Spleen (tissue), 13 donors: ENCODE measurements at places on chromosomes 3 and 15. TPM values are rescaled to one million over a fixed set of nuclear protein-coding genes. Genes with fewer than 3 reads are reported as not detected.

The SPESP1 gene
- total RNA-seq = 0.43 TPM

The DUSP7 gene
- 34.4 TPM for total RNA-seq

The SAMMSON gene
- total RNA-seq = not detected

The GCNT3 gene
- 0.51 TPM for total RNA-seq

The LRRC49 gene
- total RNA-seq = 4.1 TPM

- peaks cover 30% of the 10 kb centered on the region for H3K4me1 ChIP-seq
- H3K27ac ChIP-seq = no peak overlapping the region
- no peaks in the 10 kb centered on the region for H3K27me3 ChIP-seq
Measured at GRCh38 chr3:31575448-31575847, 42.7 kb downstream of the STT3B start.

- no peak overlapping the region for H3K4me3 ChIP-seq
- DNase-seq = no peak
- H3K27ac ChIP-seq = no peak overlapping the region
- no peaks in the 10 kb centered on the region for H3K4me1 ChIP-seq
Measured at GRCh38 chr15:47386459-47386858, 330.8 kb upstream of the SEMA6D start.

DNA sequence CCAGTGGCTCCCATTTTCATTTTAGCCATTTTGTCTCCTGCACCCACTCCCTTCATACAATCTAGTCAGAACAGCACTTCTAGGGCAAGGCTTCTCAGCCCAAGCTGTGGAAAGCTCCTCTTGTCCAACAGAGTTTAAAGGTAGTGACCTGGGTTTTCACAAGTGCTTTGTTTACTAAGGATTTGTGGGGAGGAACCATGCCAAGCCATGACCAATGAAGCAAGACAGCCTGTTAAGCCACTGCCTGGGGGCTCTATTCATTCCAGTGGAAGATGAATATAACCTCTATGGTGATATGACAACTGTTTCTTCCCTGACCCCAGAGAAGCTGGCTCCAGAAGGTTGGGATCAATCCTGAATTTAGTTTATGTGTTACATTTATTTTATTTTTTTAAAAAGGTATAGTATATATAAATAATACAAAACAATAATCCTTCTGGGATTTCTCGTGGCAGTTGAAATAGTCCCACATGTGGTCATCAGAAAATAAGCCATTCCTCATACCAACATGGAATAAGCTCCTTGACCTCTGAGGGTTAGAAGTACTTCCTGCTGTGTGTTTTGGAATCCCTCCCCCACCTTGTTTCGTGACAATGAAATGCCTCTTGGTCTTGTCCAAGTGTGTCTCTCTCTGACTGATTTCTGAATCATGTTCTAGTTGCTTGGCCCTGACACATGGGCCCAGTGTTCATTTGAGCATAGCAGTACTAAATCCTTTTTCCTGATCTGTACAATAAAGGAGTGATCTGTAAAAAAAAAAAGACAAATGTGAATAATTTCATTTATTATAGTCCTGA is 13.3 kb upstream of the THUMPD3 start:
- H3K27me3 ChIP-seq = no peaks in the 10 kb centered on the region
- no peak overlapping the region for H3K4me3 ChIP-seq
- DNase-seq = no peak
- H3K36me3 ChIP-seq = no peaks in the 10 kb centered on the region
- H3K27ac ChIP-seq = no peak overlapping the region
- H3K4me1 ChIP-seq = peaks cover 18% of the 10 kb centered on the region

DNA sequence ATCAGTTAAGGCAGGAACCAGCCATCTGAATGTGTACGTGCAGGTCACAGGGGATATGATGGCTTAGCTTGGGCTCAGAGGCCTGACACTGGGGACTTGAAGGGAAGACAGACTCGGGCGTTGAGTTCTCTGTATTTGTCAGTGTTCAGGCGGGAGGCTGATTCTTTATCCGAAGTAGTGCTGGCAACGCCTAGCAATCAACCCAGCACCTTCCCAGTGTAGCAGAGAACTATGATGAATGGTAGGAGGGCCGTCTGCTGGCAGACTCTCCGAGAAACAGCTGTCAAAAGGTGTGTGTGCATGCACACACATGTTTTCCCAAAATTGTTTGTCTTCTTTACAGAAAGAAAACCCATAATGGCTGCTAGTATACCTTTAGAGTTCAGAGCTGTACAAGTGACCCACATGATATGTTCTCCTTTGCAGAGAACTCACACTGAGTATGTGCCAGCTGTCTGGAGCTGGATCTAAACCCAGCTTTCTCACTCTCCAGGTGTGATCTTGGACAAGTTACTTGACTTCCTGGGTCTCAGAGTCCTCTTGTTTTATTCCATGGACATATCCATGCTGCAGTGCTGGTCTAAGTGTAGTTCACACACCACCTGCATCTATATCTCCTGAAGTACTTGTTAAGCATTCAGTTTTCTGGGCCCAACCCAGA is 74.5 kb upstream of the LARS2 start:
- H3K36me3 ChIP-seq = no peaks in the 10 kb centered on the region
- no peak overlapping the region for H3K4me3 ChIP-seq
- DNase-seq = no peak
- H3K27ac ChIP-seq = no peak overlapping the region

GRCh38 chr3:1082108-1082507 is 10.7 kb upstream of the CNTN6 start:
- no peaks in the 10 kb centered on the region for H3K27me3 ChIP-seq
- no peaks in the 10 kb centered on the region for H3K4me1 ChIP-seq
- no peak overlapping the region for H3K4me3 ChIP-seq
- no peak for DNase-seq

DNA sequence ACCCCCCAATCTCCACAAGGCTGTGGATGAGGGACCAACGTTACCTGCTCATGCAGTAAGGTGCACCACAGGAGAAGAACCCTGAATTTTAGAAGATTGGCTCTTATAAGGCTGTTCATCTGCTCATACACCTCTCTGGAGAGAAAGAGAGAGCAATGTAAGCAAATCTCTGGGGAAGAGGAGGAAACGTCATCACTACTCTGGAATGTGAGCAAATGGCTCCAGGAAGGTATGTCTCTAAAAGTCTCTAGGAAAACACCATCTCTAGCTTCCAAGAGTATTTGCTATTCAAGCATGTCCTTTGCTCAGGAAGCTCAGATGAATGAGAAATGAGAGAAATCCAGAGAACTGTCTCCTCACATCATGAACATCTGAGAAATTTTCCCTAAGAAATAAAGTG is 235.4 kb downstream of the TBL1XR1 start:
- H3K4me1 ChIP-seq = no peaks in the 10 kb centered on the region
- H3K27ac ChIP-seq = no peak overlapping the region
- H3K36me3 ChIP-seq = no peaks in the 10 kb centered on the region
- H3K27me3 ChIP-seq = no peaks in the 10 kb centered on the region
- no peak for DNase-seq

- H3K36me3 ChIP-seq = no peaks in the 10 kb centered on the region
- no peaks in the 10 kb centered on the region for H3K27me3 ChIP-seq
- no peak for DNase-seq
- peaks cover 11% of the 10 kb centered on the region for H3K4me1 ChIP-seq
Measured at GRCh38 chr3:143351895-143352608, 232.5 kb downstream of the CHST2 start.
